ENCODE measurements at places on chromosomes 13 and 19.

DNA sequence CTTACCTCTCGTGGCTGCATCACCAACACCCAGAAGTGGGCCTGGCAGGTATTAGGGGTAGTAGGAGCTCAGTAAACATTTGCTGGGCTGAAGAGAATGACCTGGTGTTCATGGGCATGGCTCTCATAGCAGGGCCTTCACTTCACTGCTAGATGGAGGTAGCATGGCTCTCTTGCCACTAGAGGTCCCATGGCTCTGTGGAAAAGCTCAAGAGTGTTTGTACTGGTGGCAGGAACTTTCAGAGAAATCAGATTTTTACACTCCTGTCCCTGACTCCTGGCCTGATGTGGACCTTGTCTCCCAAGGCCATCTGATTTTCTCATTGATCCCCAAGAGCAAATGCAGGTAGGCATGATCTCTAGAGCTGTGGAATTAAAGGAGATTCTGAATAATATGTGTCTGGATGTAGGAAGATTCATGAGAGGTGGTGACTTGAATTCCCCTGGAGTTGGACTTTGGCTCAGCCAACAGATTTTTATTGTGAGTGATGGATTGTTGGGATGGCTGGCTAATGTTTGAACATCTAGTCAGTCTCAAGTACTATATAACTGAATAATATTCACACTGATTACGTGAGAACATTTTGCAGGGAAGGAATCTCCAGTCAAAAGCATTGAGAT, 5.7 kb downstream of the ZNF574 start:
- peak; percentile 75 for DNase-seq

DNA sequence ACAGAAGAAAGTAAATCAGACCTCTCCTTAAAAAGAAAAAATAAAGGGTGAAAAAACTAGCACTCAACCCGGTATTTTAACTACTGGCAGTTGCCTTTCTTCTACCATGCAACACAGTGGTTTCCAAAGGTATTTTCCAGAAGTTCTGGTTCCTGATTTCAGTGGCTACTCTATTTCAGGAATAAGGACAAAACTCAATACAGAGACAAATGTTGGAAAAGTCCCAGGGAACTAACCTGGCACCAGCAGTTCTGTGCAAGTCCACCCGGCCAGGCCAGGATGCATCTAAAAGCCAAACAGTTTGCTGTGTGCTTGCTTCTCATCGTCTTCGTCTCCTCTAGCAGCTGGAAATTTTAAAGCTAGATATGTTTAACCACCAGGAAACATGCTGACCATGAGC, 52.5 kb downstream of the FOXO1 start:
- DNase-seq = no peak

- no peak for DNase-seq
Measured at GRCh38 chr13:97932647-97933046, 20.8 kb upstream of the IPO5 start.

- DNase-seq = no peak
Measured at GRCh38 chr13:39945226-39945625, 289.8 kb downstream of the COG6 start.

GRCh38 chr19:33193865-33194362, at the start of gene LRP3:
Gene LRP3 (plus strand): TSS chr19:33194330. CDS start chr19:33194786, 456 bp downstream.
- peak; percentile 75 for DNase-seq

- DNase-seq = no peak
Measured at GRCh38 chr13:20700288-20700687, 3.2 kb upstream of the IL17D start.

- DNase-seq = no peak
Measured at GRCh38 chr13:58376775-58377174, 745.2 kb downstream of the PCDH17 start.

- peak; percentile 54 for DNase-seq
Measured at GRCh38 chr19:17950310-17951156, 16.4 kb upstream of the KCNN1 start.

- DNase-seq = no peak
Measured at GRCh38 chr13:37681281-37682032, 82.9 kb upstream of the POSTN start.

GRCh38 chr19:44903602-44904425, 1.8 kb upstream of the APOE start:
- peak; percentile 68 for DNase-seq

DNA sequence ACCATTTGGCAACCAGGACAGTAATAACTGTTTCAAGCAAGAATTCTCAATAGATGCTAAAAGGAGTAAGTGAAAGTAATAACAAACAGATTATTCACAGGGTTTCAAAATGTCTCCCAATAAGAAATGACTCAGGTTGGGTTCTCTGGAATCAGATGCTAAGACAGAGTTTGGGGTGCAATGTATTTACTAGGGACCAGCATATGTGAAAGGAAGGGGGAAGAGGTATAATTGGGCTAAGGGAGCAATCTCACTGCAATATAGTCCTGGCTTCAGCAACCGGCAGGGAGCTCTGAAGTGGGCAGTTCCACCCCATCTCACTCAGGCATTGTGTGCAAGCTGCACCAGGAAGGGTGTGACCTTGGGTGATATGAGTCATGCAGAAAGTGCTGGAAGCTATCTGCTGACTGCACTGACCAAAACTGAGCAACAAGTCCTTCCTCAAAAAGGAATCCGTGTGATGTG, 23.4 kb downstream of the ZDHHC20 start:
- peak; percentile 85 for DNase-seq

DNA sequence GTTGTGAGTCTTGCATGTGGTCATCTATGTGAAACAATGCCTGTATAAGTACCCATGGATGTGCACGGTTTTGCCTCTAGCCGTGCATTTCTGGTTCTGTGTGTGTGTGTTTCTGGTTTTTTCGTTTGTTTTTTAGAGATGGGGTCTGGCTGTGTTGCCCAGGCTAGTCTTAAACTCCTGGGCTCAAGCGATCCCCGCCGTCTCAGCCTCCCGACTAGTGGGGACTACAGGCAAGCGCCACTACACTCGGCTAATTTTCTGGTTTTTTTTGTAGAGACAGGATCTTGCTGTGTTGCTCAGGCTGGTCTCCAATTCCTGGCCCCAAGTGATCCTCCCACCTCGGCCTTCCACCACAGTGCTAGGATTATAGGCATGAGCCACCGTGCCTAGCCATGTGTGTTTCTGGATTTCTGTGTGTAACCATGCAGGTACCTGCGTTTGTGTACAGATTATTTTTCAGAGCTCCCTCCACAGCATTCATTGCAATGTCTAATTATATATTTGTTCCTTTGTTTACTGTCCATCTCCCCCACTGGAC, 15.9 kb upstream of the FOSB start:
- DNase-seq = no peak

GRCh38 chr13:23687614-23688013, 117.4 kb downstream of the TNFRSF19 start:
- DNase-seq = no peak

DNA sequence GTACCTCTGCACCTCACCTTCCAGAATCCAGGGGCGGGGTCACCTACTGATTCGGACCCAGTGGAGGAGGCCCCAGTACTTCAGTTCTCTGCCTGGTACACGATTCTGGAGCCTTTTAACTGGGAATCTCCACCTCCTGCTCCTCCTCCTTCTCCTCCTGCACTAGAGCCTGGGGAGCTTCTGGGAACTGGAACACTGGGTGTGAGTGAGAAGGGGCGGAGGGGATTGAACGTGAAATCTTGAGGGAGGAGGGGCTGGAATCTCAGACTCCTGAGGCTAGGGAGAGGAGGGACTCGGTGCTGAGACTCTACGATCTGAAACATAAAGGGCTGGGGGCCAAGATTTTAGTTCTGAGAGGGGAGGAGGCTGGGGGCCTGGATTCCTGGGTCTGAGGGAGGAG, at the start of gene KLK8:
TSS of gene KLK8 (minus strand) at position 90 of the 400 bp plus-strand sequence. CDS start 437 bp downstream, outside the sequence.
- DNase-seq = no peak

- no peak for DNase-seq
Measured at GRCh38 chr13:111944171-111944583, 122.8 kb upstream of the SOX1 start.

DNA sequence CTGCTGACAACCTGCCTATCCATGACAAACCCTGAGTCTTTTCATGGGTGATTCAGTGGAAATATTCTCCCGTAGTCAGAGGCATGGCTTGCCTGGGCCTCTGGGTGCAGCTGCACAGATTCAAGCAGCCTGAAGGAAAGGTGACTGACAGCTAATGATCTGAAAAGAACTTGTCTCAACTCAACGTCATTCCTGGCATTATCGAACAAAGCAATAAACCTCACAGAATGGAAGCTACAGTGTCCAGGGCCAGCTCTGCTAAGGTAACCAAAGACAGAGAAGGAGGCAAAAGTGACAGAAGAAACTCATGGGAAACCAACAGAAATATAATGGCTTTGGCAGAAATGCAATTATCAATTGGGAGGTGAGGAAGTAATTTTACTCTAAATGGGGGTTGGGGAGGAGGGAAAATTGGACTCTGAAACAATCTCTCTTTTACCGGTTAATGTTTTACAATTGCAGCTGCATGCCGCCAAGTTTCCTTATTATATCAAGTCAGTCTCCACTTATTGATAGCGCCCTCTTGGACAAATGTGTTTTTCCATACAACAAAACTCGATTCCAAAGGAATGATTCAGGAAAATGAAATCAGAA, 12.9 kb downstream of the STARD13 start:
- DNase-seq = no peak
